CD8-positive, alpha-beta T cell (primary cell): ENCODE measurements at places on chromosomes 13 and 19.

DNA sequence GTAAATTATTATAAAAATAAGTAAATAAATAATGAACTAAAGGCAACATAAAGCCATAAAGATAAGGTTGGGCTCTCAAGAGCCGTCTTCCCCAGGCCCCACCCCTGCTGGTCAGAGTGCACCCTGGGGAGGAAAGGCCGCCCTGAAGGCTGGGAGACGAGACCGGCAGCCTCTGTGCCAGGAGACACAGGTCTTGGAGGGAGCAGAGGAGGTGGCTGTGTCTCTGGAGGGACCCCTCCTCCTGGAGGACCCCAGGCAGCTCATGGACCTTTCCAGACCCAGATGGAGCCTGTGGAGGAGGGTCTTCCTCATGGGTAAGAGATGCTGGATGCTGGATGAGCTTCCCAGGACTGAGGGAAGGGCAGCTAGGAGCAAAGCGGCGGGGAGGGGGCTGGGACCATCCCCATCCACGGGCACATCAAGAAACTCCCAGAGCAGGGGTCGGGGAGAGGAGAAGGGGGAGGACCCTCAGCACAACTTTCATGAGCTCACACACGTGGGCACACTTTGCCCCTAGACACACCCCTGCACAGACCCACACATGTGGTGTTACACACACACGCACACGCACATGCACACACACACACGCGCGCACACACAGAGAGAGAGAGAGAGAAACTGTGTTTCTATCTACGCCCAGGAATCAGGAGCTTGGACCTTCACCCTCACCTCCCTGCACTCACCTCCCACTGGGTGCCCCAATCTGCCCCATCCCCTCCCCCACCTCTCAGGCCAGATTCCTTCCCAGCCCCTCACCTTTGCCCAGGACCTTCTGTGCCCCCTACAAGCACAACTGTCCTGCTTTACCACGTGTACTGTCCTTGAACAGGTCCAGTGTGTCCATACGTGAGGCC lies at the start of gene CEACAM18:
CEACAM18 (plus strand) TSS at position 159 of the 854 bp plus-strand sequence.
- DNase-seq, result no peak

GRCh38 chr13:29509999-29510589 lies 85.4 kb downstream of the SLC7A1 start:
- DNase-seq, result no peak

GRCh38 chr19:58350871-58351557 lies 2.3 kb downstream of the A1BG start:
- no peak for DNase-seq

DNA sequence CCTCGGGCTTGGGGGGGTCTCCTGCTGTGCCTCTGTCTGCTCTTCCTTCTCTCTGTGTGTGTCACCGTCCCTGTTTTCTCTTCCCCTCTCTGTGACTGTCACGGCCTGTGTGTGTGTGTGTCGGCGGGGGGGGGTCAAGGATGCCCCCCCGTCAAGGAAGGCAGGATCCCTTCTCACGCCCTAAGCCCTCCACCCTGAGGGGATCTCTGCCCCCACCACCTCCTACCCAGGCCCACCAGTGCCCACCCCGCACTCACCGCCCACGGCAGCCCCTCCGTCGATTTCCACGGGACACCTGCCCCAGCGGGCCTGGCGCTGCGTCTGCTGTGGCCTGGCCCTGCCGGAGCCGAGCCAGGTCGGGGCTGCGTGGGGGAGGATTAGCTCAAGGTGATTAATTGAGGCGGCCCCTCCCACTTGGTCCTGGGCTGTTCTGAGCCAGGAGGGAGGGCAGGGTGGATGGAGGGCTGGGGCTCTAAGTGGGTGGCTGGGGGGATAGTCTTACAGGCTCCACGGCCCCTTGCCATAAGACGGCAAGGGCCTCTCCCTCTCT lies at the start of gene RAX2:
RAX2 (minus strand) TSS at position 323 of the 550 bp plus-strand sequence. CDS start 486 bp downstream, outside the sequence.
- DNase-seq, result no peak

- no peak for DNase-seq
Observed at GRCh38 chr13:29143847-29144246, 323.7 kb downstream of the MTUS2 start.

DNA sequence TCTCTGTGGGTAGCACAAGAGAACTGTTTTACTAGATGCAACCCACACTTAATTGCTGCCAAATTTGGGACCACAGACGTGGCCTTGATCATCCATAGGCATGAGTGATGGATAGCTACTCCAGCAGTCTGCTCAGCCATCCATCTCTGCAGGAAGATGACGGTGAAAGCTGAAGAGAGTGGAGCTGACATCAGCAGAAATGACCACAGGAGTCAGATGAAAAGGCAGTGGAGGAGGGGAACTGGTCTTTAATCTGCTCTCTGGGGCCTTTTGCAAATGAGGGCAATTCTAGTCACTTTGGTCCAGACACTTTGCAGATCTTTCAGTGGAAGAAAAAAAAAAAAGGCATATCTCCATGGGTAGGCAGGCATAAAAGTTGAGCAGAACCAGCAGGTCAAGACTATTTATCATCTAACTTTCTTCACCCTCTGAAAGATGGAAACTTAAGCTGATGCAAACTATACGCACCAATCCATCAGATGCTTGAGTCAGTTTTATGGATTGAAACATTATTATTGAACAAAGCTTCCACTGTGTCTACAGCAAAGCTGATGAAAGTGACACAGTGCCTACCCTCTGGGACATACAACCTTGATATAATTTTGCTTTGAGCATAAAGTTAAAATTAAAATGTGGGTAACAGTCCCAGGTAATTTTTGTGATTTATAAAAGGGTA lies 281.6 kb upstream of the OBI1 start:
- DNase-seq, result no peak
